ENCODE measurements at places on chromosomes 6 and 20. TPM values are rescaled to one million over a fixed set of nuclear protein-coding genes. Genes with fewer than 3 reads are reported as not detected.
A peak's percentile ranks its signal among the peaks of the same experiment; 100 is the strongest.

HLA-DOA gene
- 13.6 TPM for total RNA-seq

DNA sequence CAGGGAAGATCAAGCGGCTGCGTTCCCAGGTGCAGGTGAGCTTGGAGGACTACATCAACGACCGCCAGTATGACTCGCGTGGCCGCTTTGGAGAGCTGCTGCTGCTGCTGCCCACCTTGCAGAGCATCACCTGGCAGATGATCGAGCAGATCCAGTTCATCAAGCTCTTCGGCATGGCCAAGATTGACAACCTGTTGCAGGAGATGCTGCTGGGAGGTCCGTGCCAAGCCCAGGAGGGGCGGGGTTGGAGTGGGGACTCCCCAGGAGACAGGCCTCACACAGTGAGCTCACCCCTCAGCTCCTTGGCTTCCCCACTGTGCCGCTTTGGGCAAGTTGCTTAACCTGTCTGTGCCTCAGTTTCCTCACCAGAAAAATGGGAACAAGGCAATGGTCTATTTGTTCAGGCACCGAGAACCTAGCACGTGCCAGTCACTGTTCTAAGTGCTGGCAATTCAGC is 51.6 kb upstream of the TTPAL start:
- H3K4me3 ChIP-seq = no peak overlapping the region
- no peaks in the 10 kb centered on the region for H3K4me1 ChIP-seq
- no peaks in the 10 kb centered on the region for H3K36me3 ChIP-seq
- no peaks in the 10 kb centered on the region for H3K27me3 ChIP-seq
- H3K27ac ChIP-seq = no peak overlapping the region
- no peak for DNase-seq

- H3K36me3 ChIP-seq = no peaks in the 10 kb centered on the region
- peaks cover 42% of the 10 kb centered on the region for H3K4me1 ChIP-seq
- no peak overlapping the region for H3K4me3 ChIP-seq
- DNase-seq = peak; percentile 38
These were observed 524 bp downstream of the C20orf203 start for GRCh38 chr20:32672982-32673851.

DNA sequence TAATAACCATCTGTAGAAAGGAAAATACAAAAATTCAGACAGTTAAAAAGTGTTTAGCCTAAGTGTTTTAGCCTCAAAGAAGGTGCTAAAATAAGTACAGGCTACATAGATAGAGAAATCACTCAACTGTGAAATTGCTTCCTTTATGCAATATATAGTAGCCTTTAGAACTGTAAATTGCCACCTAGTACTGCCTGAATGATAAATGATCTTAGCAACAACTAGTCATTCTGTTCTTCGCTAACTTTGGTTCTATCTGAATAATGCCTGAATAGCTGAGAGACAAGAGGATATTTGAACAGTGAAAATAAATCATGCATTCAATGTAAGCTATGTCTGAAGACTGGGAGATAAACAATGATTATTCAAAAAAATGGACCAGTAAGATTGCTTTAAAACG is 603.3 kb upstream of the PTCHD4 start:
- H3K27me3 ChIP-seq = no peaks in the 10 kb centered on the region
- no peak for DNase-seq
- H3K36me3 ChIP-seq = no peaks in the 10 kb centered on the region
- peaks cover 3% of the 10 kb centered on the region for H3K4me1 ChIP-seq
- H3K4me3 ChIP-seq = no peak overlapping the region

- peaks cover 8% of the 10 kb centered on the region for H3K36me3 ChIP-seq
- no peaks in the 10 kb centered on the region for H3K27me3 ChIP-seq
- H3K4me3 ChIP-seq = no peak overlapping the region
- peaks cover 11% of the 10 kb centered on the region for H3K4me1 ChIP-seq
- H3K27ac ChIP-seq = no peak overlapping the region
These were observed 120.5 kb upstream of the CHD6 start for GRCh38 chr20:41738604-41739206.

GABRR2 gene
- not detected for total RNA-seq

PSMB9 gene
- total RNA-seq = 4.3 TPM

DNA sequence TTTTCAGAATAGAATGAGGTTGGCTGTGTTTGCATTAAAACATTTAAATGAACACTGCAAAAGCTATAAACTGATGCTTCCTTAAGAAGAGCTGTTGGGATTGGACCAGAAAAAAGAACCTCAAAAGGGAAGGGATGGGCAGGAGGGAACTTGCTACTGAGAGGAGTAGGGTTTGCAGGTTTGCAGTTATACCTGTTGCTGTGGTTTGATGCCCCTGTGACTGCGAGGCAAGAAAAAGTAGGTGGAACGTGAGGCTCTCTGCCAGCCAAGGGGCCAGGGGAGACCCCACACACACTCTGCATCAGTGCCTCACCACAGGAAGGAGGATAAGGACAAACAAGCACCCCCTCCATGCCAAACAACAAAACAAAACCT is 197.2 kb downstream of the BCAS1 start:
- H3K27ac ChIP-seq = peak overlapping the region; percentile 93
- peaks cover 72% of the 10 kb centered on the region for H3K4me1 ChIP-seq
- no peaks in the 10 kb centered on the region for H3K36me3 ChIP-seq
- no peaks in the 10 kb centered on the region for H3K27me3 ChIP-seq
- no peak for DNase-seq

GRCh38 chr6:98516866-98517265 is 317.5 kb upstream of the POU3F2 start:
- H3K27ac ChIP-seq = no peak overlapping the region
- peaks cover 2% of the 10 kb centered on the region for H3K4me1 ChIP-seq
- no peaks in the 10 kb centered on the region for H3K27me3 ChIP-seq
